ENCODE measurements at places on chromosomes 13 and 19.

DNA sequence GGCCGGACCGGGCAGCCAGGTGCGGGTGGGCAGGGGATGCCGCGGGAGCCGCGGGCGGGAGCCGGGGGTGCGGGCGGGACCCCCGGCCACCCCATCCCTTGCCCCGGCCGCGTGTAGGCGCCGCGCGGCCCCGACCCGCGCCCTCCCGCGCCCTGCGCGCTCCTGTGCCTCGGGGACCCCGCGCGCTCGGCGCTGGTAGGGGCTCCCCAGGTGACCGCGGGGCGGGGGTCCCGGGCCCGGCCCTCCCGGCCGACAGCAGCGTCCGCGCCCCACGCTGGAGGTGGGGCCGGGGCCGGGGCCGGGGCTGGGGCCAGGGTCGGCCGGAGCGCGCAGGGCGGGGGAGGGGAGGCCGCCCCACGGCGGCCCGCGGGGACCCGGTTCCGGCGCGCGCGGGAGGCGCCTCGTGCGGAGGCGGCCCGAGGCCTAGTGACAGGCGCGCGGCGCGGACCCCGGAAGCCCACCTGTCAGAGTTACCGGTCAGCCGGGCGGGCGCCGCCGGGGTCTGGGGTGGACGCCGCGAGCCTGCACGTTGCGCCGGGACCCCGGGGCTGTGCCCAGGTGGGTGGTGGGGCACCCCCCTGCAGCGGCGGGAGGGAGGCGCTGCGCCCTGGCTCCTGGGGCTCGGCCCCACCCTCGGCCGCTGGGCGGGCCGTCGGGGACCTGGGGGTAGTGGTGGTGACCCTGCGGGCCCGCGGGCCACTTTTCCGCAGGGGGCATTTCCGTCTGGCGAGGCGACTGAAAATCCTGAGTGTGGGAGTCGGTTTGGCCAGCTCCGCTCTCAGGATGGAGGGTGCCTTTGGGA, 518 bp downstream of the TFDP1 start:
- DNase-seq: peak; percentile 13

GRCh38 chr19:13764101-13764807, at the start of gene MRI1:
TSS of gene MRI1 (plus strand) at chr19:13764522. CDS start at chr19:13764589, 67 bp downstream.
- peak; percentile 71 for DNase-seq

- DNase-seq: no peak
These were observed 77.4 kb upstream of the SPATA13 start for GRCh38 chr13:24083141-24083540.

DNA sequence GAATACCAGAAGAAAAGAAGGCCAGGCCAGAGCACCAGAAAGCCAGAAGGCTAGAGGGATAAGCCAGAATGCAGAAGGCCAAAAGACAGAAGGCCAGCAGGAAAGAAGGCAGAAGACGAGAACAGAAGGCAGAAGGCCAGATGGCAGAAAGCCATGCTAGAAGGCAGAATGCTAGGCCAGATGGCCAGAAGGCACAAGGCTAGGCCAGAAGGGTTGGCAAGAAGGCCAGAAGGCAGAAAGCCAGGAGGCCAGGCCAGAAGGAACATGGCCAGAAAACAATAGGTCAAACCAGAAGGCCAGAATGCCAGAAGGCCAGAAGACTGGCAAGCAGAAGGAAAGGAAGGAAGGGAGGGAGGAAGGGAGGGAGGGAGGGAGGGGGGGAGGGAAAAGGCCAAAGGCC, 188.8 kb downstream of the TUBA3C start:
- DNase-seq: no peak

DNA sequence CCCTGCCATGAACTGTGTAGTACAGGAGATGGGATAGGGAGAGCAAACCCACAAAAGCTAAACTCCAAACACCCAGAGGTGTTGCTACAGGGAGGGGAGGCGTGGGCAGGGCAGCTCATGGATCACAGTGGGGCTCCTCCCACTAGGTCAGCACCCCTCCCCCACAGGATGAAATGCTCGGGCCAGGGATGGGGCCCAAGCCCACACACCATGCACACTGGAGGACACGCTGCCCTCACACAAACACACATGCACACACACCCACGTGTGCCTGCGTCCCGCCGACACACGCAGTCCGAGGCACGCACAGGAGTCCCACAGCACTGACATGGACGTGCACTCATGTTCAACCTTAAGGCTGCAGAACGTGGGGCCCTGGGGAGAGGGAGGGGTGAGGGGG, 6.0 kb upstream of the CCNP start:
- DNase-seq: no peak

DNA sequence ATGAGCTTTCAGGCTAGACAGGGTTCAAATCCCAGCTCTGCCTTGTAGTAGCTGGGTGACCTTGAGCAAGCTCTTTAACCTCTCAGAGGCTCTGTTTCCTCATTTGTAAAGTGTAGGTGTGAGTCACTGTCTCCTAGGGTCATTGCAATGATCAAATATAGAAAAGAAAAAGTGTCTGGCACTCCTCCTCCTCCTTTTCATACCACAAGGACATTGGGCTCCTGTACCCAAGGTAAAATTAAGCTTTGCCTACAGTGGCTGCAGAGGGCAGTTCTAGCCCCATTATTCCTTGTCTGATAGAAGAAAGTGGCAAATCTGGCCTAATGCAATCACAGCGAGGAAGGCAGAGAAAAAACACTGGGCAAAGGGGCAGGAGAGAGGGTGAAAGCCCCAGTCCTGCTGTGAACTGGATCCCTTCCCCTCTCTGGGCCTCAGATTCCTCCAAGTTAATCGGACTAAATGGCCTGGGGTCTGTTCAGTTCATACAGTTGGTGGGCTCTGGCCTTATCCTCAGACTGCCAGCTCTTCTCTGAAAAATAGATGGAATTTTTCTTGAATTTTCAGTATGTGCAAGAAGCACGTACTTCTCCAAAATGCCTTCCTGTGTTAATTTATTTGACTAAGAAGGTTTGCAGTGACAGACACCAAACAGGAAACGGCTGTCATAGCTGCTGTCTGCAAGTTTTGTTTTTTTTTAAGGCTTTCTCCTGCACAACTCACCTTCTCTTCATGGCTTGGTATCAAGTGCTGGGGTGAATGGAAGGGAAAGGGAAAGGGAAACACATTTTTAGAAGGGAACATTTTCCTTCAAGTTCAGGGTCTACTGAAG, 35.3 kb downstream of the RGCC start:
- no peak for DNase-seq

- peak; percentile 92 for DNase-seq
These were observed 483.0 kb upstream of the NBEA start for GRCh38 chr13:34458756-34459715.

DNA sequence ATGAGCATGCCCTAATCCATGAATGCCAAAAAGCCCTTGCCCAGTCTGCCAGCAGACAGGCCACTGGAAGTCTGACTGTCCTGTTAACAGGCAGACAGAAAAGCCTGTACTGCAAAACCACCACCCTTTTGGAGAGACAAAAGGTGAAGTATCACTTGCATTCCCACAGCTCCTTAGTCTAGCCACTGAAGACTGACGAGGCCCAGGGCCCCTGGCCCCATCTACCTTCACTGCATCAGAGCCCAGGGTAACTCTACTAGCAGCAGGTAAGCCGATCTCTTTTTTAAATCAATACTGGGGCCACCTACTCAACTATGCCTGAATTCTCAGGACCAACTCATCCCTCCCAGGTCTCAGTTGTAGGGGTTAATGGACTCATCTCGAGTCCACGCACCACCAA, 45.5 kb downstream of the ZNF93 start:
- no peak for DNase-seq

DNA sequence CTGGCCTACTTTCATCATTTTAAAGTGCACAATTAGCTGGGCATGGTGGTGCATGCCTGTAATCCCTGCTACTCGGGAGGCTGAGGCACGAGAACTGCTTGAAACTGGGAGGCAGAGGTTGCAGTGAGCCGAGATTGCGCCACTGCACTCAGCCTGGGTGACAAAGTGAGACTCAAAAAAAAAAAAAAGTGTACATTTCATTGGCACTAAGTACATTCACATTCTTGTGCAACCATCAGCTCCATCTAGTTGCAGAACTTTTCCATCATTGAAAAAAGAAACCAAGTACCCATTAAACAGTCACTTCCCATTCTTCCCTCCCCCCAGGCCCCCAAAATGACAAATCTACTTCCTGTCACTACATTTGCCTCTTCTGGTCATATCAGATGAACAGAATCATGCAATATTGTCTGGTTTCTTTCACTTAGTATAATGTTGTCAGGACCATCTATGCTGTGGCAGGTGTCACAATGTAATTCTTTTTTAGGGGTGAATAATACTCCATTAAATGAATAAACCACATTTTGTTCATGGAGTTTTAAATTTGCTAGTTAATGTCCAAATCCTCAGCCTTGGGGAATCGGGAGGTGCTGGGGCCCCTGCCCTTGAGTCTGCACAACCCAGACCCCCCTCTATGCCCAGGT, 7.4 kb upstream of the SIGLEC11 start:
- no peak for DNase-seq

DNA sequence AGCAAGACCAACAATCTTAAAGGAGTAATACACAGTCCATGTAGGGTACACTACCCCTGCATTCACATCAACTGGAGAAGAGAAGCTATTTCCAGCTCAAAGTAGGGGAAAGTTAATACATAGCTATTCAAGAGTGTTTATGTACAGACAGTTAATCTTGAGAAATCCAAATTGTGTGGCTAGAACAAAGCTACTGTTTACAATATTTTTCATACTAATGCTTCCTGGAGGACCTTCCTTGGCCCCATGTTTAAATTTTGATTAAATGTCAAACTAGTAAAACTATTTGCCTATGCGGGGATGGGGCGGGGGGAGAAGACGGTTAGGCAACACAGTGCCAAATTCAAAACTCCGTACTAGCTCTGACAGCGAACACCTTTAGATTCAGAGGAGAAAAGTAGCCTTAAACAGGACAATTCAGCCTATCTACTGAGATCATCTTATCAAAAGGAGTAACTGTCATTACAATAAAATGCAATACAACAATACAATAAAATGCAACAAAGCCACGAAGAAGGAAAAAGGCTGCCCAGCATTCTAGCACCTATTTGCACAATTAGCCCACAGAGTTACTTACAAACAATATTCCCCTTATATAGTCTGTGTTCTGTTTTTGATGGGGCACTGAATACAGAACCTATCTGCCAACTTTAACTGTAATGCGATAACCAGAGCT, 29.1 kb downstream of the BRD4 start:
- DNase-seq: no peak

DNA sequence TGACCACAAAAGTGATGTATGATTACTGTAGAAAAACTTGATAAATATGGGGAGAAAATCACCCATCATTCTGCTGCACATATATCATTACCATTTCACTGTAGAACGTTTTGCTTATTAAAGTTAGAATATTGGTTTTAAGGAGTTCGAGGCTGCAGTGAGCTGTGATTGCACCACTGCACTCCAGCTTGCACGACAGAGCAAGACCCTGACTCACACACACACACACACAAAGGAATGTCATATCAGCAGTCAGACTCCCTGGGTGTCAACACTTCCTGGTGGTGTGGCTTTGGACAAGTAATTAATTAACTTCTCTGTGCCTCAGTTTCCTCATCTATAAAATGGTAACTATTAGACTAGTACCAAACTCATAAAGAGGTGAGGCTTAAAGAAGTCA, 11.3 kb upstream of the PNMA8A start:
- DNase-seq: no peak

DNA sequence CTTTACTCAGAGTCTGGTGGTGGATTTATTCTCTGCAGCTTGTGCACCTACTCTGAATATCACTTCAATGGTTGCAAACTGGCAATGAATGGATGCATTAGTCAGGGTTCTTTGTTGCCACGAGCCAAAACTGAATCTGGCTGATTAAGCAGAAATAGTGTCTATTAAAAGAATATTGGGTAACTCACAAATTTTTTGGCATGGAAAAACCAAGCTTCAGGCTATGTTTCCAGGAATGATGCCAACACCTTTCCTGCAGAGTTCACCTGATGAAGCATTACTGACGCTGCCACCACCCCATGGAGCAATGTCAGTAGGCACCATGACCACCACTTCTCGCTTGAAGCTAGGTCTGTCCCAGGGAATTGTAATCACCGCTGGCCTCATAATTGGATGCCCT, 597.8 kb upstream of the SLC10A2 start:
- no peak for DNase-seq

DNA sequence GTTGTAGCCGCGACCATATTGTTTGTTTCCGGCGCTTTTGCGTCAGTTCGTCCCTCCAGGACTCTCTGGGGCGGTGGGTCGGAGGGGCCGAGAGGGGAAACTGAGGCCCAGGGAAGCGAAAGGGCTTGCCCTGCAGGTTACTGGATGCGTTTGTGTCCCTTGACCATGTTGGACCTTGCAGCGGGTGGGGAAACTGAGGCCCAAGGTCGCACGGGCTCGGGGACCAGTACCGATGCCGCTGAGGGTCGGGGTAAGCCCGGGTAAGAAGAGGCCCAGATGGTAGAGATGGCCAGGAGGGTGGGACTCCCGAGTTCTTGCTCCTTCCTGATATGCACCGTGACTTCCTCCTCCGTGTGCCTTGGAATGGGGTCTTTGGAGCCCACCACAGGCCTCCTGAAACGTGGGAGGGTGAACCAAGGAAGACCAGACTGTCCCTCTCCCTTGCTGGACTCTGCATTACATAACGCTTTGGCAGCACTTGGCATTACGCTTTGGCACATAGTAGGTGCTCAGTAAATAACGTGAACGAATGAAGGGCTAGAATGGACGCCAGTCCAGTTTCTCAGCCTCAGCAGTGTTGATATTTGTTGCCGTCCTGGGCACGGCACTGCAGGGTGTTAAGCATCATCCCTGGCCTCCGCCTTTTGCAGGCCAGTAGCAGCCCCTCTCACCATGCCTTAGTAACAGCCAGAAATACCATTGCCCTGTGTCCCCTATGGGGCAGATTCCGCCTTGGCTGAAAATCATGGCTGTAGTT, 743 bp downstream of the CHAF1A start:
- DNase-seq: no peak

- DNase-seq: no peak
These were observed 83.1 kb upstream of the OXGR1 start for GRCh38 chr13:97077341-97077740.

GRCh38 chr13:58960888-58961287, 1202.8 kb downstream of the DIAPH3 start:
- DNase-seq: peak; percentile 59

DNA sequence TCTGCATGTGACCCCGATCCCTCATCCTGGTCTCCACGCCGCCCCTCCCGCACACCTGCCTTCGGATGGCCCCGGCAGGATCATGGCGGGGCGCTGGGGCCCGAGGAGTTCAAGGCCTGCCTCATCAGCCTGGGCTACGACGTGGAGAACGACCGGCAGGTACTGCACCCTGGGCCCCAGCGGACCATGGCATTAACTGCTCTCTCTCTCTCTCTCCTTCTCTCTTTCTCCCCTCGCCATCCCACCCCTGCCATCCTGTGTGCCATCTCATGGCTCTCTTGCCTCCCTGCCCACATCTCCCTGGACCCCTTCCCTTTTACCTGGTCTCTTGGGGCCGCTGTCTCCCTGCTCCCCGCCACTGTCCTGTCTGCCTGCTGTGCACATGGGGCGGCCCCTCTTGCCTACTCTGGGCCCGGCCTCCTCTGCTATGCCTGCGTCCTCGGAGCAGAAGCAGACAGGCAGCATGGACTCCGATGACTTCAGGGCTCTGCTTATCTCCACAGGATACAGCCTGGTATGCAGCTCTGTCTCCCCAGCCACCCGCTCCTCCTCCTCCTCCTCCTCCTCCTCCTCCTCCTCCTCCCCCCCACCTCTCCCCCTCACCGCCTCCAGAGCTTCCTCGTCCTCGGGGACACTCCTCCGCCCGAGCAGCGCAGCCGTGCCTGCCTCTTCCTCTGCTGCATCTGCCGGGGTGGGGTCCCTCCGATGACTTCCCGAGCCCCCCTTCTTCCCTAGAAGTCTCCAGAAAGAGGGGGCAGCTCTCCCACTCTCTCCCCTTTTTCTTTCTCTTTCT, 16.2 kb downstream of the CAPN12 start:
- DNase-seq: no peak

GRCh38 chr19:44839276-44839675, 6.8 kb upstream of the NECTIN2 start:
- DNase-seq: no peak
